ENCODE measurements at places on chromosomes 12 and 14.

DNA sequence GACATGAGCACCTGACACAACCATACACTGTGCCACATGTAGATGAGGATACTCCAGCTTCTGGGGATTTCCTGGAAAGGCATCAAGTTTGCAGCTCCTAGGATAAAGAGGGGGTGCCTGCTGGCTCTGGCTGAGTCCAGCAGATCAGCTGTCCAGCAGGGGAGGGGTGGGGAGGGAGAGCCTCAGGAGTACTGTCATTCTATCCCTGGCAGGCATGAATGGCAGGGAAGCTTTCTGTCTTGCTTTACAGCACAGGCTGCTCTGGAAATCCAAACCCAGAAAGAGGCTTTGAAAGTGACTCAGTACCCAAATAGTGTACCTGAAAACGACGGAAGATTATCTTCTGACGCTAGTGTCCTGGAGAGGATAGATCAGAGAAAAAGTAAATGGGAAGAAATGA, 32.2 kb downstream of the SLC8A3 start:
- DNase-seq: no peak

- DNase-seq: no peak
These were observed 6.9 kb downstream of the PAH start for GRCh38 chr12:102910137-102910536.

DNA sequence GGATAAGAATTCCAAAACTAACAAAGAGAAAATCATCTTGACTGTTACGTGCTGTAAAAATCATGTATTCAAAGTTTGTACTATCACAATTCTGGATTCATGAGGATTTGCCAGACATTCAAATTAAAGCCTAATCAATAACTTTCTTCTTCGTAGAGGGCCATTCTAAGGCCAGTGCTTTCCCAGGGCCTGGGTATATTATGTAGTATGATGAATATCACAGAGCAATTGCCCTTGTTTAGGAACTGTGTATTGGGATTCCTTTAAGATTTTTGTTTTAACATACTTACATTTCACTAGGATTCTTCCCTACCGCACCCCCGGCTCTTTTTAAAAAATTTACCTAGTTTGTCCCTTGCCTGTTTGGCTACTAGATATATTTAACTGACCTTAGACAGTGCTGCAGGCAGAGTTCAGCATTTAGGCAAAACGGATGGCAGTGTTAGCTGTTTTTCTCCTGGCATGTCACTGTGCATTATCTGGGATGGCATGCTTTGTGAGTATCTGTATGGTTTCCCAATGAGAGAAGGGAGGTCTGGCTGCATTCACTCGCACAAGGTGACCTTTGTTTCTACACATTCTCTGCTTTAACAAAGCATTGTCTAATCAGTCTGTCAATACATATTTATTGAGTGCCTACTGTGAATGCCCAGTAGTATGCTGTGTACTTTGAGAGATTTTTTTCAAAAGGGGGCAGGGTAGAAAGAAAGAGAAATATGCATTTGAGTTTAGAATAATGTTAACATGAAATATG, 63.3 kb downstream of the ERC1 start:
- no peak for DNase-seq

GRCh38 chr14:51485733-51486132, 166.0 kb upstream of the FRMD6 start:
- DNase-seq: no peak

GRCh38 chr14:33851366-33851765, 99.5 kb downstream of the EGLN3 start:
- no peak for DNase-seq

- DNase-seq: no peak
These were observed 21.6 kb upstream of the HNF1A start for GRCh38 chr12:120956579-120957300.

DNA sequence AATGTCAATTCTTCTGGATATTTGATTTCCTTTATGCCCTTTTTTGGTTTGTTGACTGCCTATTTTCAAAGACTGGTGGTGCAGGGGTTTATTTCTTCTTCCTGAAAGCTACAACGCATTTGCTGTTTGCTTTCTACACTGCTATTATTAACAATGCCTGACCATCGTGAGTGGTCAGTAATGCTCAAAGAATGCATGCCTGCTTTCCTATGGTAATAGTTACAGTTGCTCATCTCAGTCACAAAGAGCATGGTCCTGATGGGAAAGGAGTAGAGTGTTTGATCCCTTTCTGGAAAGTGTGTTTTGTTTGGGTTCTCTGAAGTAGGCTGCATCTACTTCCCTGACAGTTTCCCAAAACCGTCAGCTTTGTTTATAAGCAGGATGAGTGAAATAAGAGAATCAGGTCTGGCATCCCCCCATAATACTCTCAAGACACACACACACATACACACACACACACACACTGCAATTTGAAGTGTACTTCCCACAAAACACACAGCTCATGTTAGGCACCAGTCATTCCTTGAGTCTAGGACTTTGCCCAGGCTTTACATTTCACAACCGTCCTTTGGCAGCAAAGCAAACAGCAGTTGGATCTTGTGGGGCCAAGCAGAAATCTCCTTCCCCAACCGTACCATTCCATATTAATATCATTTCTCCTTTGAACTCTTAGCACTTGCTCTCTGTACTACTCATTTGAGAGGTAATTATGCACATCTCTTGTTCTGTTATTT, 56.6 kb downstream of the SUDS3 start:
- DNase-seq: no peak

GRCh38 chr14:100285021-100285912, 21.0 kb downstream of the SLC25A29 start:
- DNase-seq: peak; percentile 88

DNA sequence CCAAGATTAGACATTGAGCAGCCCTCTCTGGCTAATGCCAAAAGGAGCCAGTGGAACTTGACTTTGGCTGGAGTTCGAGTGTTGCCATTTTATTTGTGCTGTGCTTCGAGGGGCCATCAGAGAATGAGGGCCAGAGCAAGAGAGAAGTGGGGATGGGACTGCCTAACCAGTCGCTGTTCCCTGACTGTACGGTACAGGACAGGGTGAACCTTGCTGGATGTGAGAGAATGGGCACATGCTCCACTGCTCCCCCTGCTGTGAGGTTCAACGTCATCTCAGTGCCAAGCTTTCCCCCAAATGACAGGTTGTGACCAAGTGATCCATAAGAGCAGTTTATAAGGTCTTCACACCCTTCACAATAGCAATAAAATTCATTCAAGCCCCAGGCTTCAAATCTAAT, 55.1 kb upstream of the BCL11B start:
- peak; percentile 20 for DNase-seq

- no peak for DNase-seq
These were observed 127.8 kb upstream of the RFLNA start for GRCh38 chr12:124167141-124167540.

DNA sequence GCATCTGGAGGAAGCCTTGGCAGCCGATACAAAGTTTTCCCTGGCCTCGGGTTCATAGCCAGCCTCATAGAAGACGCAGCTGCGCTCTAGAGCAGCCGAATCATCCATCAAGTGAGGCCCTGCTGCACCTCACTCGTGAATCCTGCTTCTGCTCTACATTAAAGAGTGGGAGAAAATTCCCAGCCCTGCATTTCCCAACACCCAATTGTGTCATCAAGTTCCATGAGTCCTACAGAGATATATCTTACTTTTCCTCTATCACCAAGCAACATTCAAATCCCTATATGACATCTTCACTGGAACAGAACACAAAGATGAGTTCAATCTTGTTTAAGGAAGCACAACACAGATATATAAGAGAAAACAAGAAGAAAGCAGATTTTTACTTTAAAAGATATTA, 139.3 kb downstream of the TTC7B start:
- DNase-seq: no peak

GRCh38 chr12:11689591-11690186, 40.2 kb downstream of the ETV6 start:
- no peak for DNase-seq

GRCh38 chr12:27999521-27999920, 27.0 kb upstream of the PTHLH start:
- no peak for DNase-seq

- peak; percentile 49 for DNase-seq
These were observed 9.3 kb downstream of the TPCN1 start for GRCh38 chr12:113230315-113231234.

- DNase-seq: no peak
These were observed 12.1 kb downstream of the BMAL2 start for GRCh38 chr12:27344760-27345159.

DNA sequence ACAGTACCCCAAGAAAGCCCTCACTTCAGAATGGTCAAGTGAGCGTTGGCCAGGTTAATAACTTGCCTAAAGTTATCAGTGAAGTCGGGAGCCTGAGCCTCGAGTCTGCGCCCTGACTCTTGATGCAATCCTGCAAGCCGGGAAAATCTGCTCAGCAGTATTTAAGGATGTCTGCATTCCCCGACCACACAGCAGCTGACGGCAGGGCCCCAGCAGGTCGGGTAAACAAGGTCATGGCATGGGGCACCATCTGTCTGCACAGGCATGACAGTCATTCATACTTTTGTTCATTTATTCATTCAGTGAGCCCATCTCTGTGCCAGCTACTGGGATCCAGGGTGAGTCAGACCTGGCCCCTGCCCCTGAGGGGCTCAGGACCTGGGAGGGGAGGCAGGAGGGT, 11.1 kb downstream of the ABCB9 start:
- no peak for DNase-seq

DNA sequence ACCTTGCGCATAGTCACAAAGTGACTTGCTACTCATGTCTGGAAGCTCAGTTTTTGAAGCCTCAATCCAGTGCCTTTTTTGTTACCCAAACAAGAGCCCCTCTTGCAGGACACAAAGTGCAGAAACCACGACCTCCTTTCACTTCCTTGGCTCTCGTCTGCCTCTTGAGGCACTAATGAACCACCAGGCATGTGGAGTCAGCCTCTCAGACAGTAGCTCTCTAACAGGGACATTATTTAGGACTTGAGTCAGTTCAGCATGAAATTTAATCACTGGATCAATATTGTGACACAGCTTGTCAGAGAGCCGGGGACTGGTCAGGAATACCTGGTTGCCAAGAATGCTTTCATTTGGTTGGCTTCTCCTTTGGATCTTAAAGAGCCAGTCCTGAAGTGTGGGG, 46.7 kb downstream of the HSPB8 start:
- DNase-seq: no peak

DNA sequence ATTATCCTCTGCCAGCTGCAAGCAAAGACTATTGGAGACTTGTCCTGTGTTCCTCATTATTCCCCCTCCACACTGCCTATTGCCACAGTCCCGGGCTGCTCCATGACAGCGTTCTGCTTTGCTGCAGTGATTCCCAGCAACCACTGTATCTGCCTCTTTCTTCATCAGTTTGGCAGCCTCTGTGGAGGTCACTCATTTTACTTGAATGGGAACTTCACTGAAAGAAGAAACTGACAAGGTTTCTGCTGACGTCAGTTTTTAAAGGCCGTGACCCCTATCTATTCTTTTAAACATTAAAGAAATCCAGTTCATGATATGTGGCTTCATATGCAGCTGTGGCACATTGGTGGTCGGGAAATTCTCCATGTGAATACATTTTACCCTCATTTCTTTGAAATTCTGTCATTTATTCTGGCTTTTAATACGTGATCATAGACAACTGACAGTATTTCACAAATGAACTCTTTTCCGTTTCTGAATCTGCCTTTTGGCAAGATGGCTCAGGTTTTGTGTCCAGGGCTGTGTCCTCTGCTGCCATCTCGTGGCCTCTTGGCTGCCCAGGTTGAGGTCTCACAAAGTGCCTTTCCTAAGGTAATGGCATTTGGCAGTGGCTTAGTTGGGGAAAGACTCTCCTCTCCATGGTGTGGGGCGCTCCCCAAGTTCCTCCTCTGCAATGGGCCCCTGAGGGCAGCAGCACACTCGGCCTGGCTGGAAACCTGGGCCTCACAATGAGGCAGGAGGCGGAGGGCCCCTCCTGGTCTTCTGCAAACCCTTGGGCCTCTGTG, 5.8 kb downstream of the TMEM253 start:
- DNase-seq: peak; percentile 90

DNA sequence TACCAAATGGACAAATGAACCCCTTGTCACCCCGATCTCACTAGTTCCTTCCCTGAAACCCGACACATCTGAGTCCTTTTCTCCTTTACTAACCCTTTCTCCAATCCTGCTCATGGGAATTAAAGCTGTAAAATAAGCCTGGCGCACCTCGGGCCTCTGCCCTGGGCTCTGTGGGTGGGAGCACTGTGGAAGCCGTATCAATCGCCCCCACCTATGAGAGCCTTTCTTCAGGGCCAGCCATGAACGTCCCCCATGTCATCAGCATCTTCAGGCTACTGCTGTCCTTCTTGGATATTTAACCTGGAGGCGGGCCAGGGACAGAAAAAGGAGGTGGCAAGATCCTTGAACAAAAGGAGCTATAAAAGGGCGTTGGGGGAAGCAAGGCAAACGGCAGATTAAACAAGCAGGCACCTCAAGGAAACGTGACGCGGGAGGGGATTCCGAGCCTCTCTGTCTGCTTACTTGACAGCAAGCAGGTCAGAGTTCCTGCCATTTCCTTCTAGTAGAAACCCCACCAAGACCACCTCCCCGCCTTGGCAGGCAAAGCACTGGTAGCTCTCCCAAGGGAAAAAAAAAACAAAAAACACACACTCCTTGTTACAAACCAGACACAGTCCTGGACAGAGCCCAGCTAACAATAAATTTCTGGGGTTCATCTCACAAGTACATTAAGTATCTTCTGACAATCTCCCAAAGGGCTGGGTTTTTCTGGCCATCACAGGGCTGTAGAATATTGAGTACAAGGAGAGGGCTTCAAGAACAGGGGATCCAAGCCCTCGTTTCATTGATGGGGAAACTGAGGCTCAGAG, 62.9 kb downstream of the DPF3 start:
- DNase-seq: no peak

GRCh38 chr12:51401900-51402299, 10.7 kb upstream of the GALNT6 start:
- DNase-seq: no peak

DNA sequence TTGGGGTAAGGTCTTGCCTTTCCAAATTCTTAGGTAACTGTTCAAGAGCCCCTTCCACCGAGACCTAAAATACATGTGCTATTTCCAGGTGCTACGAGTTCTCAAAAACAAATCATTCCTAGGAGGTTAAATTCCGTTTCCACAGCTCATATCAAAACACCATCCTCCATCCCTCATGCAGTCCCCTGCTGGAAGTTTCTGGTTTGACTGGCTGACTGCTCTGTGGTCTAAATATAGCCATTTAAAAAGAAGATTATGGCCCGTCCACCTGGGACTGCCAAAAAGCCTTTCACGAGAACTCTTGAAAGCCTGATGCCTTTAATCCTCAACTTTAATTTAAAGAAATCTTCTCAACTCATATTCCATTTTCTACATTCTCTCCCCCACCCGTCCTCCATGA, 201.5 kb upstream of the MYL2 start:
- no peak for DNase-seq

DNA sequence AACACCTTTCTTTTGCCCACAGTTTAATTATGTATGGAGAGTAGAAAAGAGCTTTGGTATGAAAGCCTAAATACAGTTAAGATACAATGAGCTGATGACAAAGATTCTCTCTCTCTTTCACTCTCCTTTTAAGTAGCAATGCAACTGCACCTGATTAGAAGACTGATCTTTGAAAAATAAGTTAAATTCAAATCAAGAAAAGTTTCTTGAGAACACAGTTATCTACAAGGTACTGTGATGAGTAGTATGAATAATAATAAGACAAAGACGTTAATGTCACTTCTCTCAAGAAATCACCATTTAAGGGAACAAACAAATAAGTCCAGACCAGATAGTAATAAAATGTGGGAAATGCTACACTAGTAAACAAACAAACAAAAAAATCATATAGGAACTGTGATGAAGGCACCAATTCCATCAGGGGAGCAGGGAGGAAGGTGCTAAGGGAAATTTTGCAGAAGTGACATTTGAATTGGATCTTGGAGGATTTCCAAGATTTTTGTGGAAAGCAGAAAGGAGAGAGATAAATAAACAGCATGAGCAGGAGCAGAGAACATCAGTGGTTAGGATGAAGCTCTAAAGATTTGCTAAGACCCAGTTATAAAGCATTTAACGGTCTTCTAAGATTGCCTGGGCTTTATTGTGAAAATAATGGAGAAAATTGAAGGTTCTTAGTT, 65.2 kb upstream of the STK38L start:
- no peak for DNase-seq
